ENCODE measurements at places on chromosomes 2 and 18.
A peak's percentile ranks its signal among the peaks of the same experiment; 100 is the strongest.

GRCh38 chr2:73028841-73029240 is 42.7 kb downstream of the SFXN5 start:
- no peak for DNase-seq

DNA sequence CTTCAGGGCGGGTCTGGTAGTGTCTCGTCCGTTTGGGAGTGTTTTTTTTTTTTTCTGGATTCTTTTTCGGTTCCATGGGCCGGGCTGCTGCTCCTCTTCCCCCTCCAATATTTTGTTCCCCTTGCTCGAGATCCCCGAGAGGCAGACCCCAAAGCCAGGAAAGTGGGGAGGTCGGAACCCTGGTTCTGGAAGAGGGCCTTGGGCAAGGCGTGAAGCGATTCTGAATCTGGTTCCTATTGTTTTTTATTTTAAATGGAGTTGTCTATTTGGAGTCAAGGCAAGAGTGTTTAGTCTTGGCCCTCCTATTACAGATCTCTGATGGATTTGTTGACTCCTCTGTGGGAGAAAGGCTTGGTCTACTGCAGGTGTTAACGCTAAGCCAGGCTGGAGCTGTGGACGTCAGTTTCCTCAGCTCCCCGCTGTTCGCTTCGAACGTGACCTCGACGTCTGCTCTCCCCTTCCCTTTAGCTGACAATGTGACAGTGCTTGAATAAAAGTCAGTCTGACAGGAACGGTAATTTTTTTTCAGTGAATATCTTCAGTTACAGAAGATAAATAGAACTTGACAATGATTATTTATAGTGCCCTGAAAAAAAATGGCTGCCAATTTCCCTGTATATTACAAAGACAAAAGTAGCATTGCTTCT is 683 bp upstream of the DNAJC27 start:
- peak; percentile 62 for DNase-seq

GRCh38 chr18:60162388-60162787 is 210.2 kb downstream of the MC4R start:
- DNase-seq, result no peak

- DNase-seq, result peak; percentile 44
Observed at GRCh38 chr18:47935321-47936055, 5.0 kb upstream of the SMAD2 start.

DNA sequence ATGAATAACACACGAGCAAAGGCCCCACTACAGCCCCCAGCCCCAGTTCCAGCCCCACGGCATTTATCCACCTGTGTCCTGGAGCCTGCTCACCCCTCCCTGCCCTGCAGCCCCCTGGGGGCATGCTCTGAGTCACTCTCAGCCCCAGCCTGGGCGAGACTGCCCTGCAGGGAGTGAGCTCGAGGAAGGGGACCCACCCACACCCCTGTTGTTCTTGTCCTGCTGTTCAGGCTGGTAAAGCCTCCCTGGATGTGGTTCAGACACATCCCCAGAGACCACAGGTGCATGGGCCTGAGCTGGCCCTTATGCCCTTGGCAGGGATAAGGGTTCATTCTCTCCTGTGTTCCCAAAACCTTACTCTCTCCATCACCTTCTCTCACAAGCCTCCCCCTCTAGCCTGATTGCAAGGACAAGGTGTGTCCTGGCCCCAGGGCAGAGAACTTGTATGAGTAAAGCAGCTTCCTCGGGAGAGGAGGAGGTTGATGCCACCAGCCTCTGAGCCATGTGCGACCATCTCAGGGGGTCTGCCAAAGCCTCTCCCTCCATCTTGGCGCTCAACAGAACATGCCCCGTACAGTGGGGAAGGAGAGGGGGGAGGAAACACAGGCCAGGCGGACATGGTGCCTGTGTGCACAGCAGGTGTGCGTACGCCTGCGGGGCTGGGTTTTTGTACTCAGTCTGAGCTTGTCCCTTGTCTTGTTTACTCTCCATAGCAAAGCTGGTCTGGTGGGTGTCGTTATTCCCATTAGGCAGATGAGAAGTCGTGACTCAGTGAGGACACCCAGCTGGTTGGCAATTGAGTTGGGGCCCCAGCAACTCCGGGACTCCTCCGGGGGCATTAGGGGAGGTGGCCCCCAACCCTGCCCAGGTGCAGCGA is 64.4 kb downstream of the CIB4 start:
- no peak for DNase-seq
